ENCODE measurements at places on chromosomes 7 and 10.

GRCh38 chr7:37395618-37396259, 52.9 kb downstream of the ELMO1 start:
- no peak for DNase-seq

- DNase-seq: no peak
Observed at GRCh38 chr10:28179006-28179742, 123.7 kb downstream of the MPP7 start.

DNA sequence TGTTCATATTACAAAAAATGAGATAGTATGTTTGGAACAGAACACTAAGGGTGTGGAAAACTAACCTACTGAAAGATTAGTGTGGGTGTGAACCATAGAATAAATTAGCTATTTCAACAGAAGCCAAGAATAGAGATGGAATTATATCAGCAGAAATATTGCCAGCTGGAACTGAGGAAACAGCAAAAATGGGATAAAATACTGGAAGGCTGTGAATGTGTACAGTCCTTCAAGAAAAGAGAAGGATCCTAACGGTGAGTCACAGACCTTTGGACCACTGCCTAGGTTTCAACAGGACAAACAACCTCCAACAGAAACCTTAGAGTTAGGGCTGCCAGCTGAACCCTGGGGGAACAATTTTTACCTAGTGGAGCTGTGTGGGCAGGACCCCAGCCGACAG, 395.0 kb downstream of the ZWINT start:
- no peak for DNase-seq

DNA sequence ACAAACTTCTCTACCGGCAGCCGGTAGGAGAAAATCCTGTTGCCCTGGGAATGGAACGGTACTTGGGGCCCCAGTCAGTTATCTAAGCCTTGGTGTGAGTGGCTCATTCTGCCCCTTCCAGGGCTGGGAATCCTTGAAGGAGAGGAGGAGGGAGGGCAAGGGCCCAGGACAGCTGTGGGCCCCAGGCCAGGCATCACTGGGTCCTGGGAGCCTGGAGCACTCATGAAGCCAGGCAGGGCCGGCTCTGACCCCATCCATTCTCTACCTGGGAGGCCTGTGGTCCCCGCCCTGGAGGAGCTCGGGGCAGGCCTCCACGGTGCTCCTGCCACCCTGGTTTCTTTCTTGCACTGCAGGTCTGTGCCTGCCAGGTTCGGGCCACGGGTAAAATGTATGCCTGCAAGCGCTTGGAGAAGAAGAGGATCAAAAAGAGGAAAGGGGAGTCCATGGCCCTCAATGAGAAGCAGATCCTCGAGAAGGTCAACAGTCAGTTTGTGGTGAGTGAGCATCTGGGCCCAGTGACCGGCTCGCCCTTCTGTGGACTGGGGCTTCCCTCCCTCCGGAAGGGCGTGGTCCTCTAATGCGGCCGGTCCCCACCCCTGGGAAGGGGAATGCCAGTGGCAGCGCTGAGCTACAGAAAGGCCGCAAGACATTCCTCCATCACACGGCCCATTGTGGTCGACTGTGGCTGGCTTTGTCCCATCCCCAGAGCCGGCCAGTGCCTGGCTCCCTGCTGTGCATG, 111.3 kb downstream of the RGS10 start:
- no peak for DNase-seq

DNA sequence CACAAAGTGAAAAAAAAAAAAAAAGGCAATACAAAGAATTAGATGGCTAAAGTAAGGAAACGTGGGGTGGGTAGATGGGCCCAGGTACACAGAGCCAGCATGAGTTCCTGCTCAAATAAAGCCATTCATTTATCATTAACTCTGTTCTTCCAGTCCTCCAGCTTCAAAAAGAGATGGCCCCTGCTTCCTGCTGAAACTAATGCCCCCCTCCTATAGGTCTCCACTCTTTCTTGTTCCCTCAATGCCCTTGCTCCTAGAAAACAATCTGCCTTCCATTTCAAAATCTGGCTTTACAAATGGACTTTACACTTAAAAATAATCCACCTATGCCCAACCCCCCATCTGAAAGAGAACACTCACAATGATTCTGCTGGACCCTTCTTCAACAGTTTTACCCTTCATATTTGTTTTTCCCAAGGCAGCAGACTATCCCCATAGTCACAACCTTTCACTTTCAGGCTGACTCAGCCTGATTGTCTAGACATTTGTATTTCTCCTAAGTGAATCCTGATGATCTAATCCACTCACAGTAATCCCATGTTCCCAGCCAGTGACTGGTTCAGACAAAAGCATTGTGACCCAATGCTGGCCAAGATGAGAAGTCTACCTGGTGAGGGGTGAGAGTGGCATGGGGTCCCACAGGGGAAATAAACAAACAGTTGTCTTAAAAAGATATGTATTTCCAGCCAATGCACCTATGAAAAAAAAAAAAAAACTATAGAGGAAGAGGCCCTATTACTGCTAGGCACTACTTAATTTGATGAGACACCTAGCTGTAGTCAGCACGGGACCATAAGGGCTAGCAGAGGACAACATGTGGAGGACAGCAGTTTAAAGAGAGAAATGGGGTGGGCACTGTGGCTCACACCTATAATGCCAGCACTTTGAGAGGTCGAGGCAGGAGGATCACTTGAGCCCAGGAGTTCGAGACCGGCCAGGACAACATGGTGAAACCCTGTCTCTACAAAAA, 74.6 kb upstream of the GRID1 start:
- DNase-seq: no peak

GRCh38 chr7:133771788-133772419, 355.2 kb upstream of the LRGUK start:
- DNase-seq: no peak

DNA sequence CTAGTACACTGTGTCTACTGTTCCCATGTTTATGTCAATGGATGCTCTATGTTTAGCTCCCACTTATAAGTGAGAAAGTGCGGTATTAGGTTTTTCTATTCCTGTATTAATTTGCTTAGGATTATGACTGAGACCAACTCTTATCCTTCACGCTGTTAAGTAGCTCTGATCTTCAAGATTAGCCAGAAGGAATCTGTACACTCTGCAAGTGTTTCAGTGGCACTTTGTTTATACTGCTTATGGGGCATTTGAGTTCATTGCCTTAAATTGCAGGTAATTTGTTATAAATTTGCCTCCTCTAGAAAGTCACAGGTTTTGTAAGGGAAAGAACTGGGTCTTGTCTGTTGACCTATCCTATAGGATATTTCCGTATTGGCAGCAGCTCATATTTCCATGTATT, 6.4 kb upstream of the ACSM6 start:
- no peak for DNase-seq

DNA sequence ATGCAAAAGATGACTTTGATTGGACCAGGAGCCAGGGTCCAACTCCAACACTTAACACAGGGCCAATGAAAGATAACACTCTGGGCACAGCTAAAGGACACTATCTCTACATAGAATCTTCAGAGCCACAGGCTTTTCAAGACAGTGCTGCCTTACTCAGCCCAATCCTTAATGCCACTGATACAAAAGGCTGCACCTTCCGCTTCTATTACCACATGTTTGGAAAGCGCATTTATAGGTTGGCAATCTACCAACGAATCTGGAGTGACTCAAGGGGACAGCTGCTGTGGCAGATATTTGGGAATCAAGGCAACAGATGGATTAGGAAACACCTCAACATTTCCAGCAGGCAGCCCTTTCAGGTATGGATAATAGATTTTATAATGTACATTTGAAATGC, 160.7 kb downstream of the MALRD1 start:
- no peak for DNase-seq

GRCh38 chr7:119900996-119901672, 371.8 kb upstream of the KCND2 start:
- no peak for DNase-seq

GRCh38 chr7:78535655-78536054, 737.1 kb downstream of the PHTF2 start:
- DNase-seq: no peak

DNA sequence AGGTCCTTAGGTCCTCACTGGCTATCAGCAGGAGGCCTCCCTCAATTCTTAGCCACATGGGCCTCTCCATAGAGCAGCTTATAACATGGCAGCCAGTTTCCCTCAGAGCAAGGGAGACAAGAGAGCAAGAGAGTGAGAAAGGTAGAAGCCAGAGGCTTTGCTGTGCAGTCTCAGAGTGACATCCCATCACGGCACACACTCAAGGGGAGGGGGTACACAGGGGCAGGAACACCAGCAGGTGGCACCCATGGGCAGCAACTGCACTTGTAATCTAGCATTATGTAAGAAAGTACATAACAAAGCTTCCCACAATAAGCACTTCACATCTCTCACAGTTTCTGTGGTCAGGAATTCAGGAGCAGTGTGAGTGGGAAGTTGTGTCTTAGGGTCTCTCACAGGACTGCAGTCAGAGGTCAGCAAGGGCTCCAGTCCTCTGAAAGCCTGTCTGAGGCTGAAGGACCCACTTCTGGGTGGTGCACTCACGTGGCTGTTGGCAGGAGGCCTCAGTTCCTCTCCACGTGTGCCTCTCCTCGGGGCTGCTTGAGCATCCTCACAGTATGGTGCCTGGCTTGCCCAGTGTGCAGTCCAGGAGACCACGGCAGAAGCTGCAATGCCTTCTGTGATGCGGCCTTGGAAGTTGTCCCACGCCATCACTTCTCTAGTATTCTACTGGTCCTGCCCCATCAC, 159.4 kb downstream of the OAT start:
- DNase-seq: no peak

DNA sequence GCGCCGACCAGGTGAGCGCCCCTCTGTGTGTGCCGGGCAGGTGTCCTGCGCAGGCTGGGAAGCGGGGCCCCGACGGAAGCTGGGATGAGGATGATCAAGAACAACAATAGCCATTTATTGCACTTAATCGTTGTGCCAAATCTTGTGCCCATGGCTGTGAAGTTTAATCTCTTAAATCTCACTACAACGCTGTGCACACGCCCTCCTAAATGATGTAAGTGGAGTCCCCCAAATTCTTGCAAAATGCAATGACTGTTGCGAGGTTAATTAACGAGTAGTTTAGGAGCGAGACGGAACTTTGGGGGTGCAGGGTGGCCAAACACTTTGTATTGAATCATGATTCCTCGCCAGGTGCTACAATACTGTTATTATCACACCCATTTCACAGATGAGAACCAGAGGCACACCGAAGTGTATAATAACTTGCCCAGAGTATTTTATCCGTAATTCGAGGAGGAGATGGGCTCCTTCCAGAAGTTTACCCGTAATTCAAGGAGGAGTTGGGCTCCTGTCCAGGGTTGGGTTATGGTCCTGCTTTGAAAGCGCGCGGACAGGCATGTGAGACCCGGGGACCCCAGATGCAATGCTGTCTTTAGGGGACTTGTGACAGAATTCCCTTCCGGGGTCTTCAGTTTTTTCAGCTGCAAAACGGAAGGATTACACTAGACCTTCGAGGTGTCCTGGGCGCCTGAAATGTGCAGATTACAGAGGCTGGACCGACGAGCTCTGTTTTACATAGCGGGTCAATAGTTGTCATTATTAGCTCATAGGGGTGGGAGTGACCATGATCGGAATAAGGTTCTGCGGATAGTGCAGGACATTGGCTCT, 1.0 kb downstream of the FFAR4 start:
- no peak for DNase-seq

DNA sequence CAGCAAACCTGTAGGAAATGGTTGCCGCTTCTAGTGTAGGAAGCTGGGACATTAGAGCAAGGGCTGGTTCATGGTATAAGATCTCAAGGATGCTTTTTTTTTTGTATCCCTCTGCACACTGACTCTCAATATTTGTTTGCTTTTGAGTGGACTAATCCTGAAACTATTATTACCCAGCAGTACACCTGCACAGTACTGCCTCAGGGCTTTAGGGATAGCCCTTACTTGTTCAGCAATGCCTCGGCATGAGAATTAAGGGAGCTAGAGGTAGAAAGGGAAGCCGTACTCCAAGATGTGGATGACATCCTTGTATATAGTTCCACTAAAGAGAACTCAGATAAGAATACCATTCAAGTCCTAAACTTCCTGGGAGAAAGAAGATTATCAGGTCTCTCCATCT, 70.5 kb downstream of the COPG2 start:
- DNase-seq: no peak

- DNase-seq: no peak
Observed at GRCh38 chr10:112999102-112999501, 49.1 kb downstream of the TCF7L2 start.

DNA sequence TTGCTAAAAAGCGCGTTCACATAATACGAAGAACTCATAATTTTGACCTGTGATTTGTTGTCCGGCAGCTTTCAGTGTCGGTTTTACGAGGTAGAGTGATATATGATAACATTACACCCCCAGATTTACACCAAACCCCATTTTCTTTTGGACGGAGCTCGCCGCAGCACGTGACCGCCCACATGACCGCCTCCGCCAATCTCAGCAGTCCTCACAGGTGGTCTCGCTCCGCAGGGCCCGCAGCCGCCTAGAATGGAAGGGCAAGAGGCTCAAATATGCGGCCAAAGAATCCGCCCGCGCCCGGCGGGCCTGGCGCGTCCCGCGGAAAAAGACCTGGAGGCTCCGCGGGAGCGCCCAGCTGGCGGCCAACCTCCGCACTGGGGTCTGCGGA, at the start of gene HOXA7:
TSS of gene HOXA7 (minus strand) at position 168 of the 391 bp plus-strand sequence. CDS start at position 38, 130 bp downstream.
- DNase-seq: no peak

DNA sequence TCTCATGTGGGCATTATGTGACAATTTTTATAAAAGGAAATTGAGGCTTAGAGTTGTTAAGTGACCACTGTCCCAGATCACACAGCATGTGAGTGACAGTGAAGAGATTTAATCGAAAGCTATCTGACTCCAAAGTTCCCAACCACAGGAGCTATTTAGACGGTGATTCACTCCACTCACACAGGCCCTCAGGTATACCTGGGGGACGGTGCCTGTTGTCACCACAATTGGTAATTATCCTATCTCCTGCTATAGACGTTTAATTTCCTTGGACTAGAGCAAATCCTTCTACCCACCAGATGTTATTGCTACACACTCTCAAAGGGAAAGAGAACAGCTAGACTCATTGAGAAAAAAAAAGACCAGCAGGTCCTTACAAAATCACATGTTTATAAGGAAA, 145.5 kb downstream of the KLF6 start:
- DNase-seq: no peak

DNA sequence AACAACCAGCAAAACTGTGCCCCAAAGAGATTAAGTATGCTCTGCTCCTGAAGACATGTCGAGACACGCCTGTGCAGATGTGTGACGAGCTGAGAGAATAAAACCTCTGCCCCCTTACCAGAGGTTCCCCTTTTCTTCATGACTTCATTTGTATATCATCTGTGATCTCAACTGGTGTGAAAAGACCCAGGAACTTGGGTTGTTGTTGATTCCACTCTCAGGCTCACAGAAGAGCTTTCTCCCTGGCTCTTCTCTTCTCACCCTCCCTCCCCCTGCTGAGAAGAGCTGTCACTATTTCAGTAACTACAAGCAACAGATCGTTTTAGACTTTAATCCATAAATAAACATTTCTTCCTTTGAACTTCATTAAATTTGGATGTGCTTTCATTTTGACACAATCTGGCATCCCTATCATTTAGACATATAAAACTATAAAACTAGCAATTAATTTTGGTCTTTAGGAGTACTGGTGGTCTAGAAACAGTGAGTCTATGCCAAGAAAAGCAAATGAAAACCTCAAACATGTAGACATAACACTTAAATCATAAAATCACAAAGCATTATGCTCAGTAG, 179.3 kb upstream of the FZD8 start:
- no peak for DNase-seq

GRCh38 chr7:38655833-38656774, 24.9 kb upstream of the AMPH start:
- DNase-seq: no peak

GRCh38 chr10:126463286-126463685, 75.0 kb upstream of the ADAM12 start:
- DNase-seq: no peak

All from amygdala (tissue), 56 donors.